ENCODE measurements at places on chromosomes 7 and 10.
A peak's percentile ranks its signal among the peaks of the same experiment; 100 is the strongest.

- DNase-seq: peak; percentile 16
Observed at GRCh38 chr10:92880233-92880861, 32.0 kb downstream of the EXOC6 start.

DNA sequence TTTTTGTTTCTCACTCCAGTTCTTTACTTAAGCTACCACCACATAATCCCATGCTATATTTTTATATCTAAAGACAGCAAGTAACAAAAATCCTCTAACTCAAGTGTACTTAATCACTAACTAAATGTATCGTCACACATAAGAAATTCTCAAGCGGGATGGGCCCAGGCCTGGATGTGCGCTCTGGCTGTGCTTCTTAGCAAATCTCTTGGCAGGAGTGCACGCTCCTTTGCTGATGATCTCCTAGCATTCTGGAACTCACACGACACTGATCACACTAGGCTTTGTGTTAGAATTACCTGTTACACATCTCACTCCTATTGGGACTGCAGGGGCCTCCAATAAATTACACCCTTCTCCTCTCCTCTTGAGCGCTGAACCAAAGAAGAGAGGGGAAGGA, 46.7 kb upstream of the CALD1 start:
- DNase-seq: no peak

GRCh38 chr7:113285411-113285810, 167.1 kb upstream of the SMIM30 start:
- no peak for DNase-seq

DNA sequence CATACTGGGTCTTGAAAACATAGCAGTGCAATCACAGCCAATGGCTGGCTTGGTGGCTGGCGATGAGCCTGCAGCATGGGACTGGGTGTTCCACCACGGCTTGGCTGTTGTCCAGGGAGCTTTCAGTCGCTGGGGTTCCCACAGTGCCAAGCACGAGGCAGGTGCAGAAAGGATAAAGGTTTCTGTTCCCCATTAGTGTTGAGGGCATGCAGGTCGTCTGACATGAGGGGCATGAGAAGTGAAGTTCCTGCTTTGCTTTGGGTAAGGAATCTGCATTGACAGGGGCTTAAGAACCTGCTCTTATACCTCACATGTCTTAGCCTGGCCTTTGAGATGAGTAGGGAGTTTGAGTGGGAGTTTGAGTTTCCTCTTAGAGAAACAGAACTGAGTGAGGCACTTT, 9.0 kb upstream of the CFTR start:
- DNase-seq: no peak

DNA sequence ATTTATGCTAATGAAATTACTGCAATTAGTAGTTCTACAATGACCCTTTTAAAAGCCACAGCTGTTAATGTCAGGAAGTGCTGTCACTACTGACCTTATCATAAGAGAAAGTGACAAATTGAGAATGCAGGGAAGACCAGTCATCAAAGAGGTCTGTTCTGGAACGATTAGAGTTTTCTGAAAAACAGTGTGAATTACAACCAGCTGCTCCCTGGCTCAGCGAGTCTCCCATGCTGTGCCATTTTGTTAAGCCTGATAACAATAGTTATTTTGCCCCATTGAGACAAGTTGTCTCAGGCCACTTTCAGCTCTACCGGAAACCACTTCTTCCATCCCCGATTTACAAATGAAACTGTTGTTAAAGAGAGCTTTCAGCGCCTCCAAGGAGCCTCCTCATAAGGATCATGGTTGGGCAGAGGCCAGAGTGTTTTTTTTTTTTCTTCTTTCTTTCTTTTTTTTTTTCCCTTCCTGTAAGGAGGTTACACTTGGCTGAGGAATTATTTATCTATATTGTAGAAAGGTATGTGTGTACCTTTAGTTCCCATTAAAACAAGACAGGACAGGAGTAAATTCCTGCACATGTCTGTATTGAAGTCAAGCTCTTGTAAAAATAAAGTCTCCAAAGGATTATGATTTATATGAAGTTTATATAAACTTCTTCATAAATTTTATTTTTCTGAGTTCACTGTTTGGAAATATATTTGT, 173.6 kb downstream of the CDCA7L start:
- DNase-seq: no peak

- no peak for DNase-seq
Observed at GRCh38 chr10:117320050-117320665, 55.1 kb downstream of the PDZD8 start.

GRCh38 chr10:70565556-70566514, 36.7 kb downstream of the PRF1 start:
- no peak for DNase-seq

GRCh38 chr10:4013651-4014121, 228.7 kb upstream of the KLF6 start:
- peak; percentile 39 for DNase-seq

DNA sequence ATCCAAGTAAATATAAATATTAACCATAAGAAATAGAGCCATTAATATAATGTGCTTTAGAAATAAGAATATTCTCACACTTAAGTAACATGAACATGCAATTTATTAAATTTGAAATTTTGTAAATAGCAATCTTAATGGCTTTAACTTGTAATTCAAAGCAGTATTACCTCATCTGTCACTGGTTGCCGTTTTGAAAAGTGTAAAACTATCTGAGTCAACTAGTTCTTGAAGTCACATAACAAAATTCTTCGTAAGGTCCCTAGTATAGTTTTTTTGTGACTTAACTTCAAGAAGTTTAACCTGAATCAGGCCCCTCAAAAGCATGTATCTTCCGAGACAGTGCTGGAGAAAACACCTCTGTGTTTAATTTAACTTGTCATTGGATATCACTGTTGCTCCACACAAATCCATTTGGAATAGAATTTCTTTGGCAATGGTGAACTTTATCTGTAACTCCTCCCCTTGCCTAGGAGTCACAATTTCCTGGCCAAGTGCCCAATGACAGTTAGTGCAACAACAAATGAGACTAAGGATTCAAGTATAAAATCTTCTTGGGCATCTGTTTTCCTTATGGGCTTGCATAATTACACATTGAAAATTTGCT, 47.1 kb downstream of the NT5C2 start:
- no peak for DNase-seq

DNA sequence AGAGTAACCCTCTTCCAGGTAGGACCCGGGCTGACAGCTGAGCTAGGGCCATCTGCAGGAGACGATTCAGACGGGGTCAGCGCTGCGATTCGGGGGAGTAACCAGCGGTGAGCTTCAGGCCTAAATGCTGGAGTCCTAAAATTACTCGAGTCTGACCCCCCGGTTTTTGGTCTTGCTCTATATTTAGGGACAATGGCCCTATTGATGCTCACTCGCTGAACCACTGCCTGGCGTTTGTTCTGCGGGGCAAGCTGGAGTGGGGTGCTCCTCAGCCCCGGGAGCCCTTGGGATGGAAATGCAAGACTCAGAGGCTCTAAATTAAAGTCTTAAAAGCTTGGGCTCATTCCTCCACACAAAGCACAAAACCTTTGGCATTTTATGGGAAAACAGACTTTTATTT, 120.0 kb downstream of the PRKAG2 start:
- no peak for DNase-seq

All from stimulated activated CD4-positive, alpha-beta T cell treated with anti-CD3 and anti-CD28 coated beads, Interleukin-12 subunit alpha, Interleukin-12 subunit beta, amount 100 ng/mL, for 48 hours (primary cell).